ENCODE measurements at places on chromosomes 1 and 21.

GRCh38 chr21:25964015-25964414, 206.6 kb downstream of the APP start:
- DNase-seq, result no peak

- DNase-seq, result no peak
Observed at GRCh38 chr21:32795802-32796559, 24.4 kb upstream of the PAXBP1 start.

GRCh38 chr1:77889671-77890070, 1.2 kb downstream of the NEXN start:
- DNase-seq, result no peak

GRCh38 chr1:107359472-107360241, 218.8 kb downstream of the NTNG1 start:
- no peak for DNase-seq

DNA sequence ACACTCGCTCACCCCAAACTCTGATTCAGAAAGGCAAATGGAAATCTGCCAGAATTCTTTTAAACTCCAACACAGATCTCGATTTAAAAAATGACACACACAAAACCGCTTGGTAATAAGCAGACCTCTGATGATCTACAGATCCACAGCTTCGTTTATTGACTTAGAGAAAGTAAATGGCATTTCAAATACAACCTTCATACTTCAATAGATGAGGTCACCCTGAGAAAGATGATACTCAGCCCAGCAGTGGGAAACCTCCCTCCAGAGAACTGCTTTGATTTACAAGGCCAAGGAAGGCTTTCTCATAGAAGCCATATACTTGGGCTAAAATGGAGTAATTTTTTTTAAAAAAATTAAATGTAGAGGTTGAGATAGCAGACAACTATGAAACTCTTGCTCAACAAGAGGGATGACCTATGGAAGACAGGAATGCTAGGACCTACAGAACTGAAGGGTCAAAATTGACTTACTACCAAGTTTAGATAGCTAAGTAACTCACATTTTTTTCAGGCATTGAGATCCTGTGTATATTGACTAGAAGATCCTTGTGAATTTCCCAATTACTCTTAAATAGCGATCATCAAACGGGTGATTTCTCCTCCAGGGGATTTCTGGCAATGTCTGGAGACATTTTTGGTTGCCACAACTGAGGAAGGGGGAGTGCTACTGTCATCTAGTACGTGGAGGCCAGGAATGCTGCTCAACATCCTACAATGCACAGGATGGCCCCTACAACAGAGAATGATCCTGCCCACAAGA, 143.9 kb downstream of the CLIC6 start:
- no peak for DNase-seq

- DNase-seq, result no peak
Observed at GRCh38 chr21:28828981-28829380, 163.7 kb downstream of the LTN1 start.

Data from stimulated activated CD4-positive, alpha-beta T cell treated with anti-CD3 and anti-CD28 coated beads, Interleukin-1b, Interleukin-23, amount 100 ng/mL, for 1 hour (primary cell).